ENCODE measurements at places on chromosomes 13 and 19.

GRCh38 chr13:111610879-111611278, 290.4 kb downstream of the TEX29 start:
- DNase-seq: no peak

GRCh38 chr13:32736648-32737047, 150.4 kb downstream of the PDS5B start:
- DNase-seq: no peak

- no peak for DNase-seq
Observed at GRCh38 chr19:10120538-10121189, 965 bp upstream of the EIF3G start.

DNA sequence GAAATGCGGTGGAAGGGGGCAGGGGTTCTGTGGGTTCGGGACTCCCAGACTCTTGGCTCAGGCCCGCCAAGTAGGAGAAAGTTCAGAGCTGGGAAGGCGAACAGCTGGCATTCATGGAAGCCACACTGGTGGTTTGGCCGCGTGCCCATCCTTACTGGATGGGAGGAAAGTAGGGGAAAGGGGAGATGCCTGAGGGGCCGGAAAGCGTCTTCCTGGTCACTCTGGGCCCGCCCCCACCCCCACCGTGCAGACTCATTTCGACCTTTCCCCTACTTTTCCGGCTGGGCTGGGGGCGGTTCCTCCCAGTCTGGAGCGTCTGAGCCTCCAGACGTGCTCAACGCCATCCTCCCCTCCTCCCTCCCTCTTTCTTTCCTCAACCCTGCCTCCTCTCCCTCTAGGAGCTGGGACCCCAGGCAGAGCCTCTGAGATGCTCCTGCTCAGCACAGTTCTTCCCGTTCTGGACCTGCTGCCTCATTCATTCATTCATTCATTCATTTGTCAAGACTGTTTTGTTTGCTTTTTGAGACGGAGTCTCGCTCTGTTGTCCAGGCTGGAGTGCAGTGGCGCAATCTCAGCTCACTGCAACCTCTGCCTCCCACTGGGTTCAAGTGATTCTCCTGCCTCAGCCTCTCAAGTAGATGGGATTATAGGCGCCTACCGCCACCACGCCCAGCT, 3.5 kb downstream of the ANGPTL4 start:
- DNase-seq: peak; percentile 33

GRCh38 chr13:100536643-100537180, 51.9 kb downstream of the GGACT start:
- DNase-seq: no peak

- DNase-seq: no peak
Observed at GRCh38 chr13:27023385-27024073, 148.1 kb downstream of the USP12 start.

DNA sequence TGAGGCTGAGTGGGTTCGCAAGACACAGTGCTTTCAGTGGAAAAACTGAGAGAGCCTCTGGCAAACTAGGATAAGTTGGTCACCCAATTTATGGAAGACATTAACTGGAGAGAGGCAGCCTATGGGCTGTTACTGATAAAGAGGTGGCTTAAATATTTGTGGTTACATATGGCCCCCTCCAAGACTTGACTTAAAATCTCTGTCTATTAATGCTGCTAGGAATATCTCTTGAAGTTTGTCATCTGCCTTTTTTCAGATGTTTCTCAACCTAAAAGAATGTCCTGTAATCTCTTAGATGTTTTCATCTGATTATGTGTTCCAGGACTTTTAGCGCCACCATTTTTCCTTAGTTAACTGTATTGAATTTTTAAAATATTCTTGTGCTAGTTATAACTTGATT, 54.6 kb downstream of the NAA16 start:
- DNase-seq: no peak

DNA sequence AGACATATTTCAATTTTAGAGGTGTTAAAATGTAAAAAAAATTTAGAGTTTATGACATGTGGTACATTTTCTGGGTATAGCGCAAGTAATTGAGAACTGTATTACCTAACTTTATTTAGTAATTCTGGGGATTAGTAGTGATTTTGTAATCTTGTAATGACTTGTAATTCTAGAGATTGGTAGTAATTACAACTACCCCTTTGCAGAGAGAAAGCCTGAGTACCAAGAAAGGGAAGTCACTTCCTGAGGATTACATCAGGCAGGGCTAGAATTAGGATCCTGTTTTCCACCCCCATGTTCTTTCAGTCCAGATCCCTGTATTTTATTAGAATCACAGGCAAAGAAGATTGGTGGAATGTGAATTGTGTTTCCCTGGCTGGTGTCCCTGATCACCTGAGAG, 274.9 kb downstream of the KCNRG start:
- no peak for DNase-seq

DNA sequence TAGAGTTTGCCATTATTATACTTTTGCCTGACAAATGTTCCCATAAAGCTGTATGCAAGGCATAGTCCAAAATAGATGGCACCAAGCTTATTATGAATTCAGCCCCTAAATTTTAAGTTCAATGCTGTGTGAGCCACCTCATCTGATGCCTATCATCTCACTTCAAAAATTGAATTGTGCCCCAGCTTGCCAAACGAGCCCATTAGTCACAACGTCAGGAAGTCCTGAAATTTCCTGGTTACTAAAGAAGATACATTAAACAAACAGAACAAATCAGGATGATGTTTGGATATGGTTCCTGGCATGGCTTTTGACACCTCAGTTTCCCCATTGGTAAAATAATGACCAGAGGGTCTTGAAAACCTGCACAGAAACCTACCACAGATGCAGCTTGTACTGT, 147.5 kb upstream of the SOX21 start:
- no peak for DNase-seq

DNA sequence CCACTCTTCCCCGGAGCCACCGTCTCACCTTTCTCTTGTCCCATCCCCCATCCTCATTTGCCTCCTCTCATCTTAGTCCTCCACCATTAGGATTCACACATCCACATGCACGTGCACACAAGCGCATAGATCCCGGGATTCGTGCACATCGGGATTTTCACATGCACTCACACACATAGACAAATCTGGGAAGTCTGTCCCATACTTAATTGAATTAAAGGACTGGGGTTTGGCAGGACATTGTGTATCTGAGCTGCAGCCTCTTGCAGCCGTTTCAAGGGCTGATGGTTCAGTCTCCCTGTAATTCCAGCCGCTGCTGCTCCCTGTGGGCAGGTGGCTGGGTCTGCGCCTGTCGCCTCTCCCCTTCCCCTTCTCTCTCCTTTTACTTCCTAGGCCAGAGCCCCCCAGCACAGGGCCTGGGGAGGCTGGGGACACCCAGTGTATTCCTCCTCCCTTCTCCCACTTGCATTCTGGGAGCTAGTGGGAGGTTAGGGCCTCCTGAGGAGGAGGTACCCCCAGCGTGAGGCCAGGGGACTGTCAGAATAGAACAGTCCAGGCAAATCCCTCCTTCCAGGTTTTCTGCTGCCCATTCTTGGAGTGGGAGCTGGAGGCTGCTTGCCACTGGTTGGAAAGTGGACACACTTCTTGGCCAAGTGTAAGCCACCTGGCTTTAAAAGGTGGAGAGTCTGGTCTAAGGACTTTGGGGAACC, 43.6 kb downstream of the LYL1 start:
- DNase-seq: no peak

GRCh38 chr19:9752701-9753443, 15.7 kb downstream of the ZNF846 start:
- DNase-seq: no peak

DNA sequence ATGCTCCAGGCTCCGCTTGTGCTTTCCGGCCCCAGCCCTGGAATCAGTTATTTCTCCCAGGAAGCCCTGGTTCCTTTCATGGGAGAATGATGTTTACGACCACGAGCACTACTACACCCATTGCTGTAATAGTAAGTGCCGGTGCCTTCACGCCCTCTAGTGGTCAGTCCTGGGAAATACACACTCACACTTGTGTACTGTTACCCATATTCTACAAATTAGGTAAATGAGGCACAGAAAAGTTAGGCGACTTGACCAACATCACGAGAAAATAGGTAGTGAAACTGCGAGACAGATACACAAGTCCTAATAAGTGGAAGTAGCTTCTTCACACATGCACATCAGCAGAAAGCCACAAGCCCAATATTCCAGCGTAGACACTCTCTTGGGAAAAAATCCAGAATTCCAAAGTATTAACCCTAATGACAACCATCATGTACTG, 21.7 kb downstream of the CEACAM21 start:
- peak; percentile 57 for DNase-seq

- DNase-seq: no peak
Observed at GRCh38 chr19:1907563-1908363, 2.6 kb downstream of the ADAT3 start.

DNA sequence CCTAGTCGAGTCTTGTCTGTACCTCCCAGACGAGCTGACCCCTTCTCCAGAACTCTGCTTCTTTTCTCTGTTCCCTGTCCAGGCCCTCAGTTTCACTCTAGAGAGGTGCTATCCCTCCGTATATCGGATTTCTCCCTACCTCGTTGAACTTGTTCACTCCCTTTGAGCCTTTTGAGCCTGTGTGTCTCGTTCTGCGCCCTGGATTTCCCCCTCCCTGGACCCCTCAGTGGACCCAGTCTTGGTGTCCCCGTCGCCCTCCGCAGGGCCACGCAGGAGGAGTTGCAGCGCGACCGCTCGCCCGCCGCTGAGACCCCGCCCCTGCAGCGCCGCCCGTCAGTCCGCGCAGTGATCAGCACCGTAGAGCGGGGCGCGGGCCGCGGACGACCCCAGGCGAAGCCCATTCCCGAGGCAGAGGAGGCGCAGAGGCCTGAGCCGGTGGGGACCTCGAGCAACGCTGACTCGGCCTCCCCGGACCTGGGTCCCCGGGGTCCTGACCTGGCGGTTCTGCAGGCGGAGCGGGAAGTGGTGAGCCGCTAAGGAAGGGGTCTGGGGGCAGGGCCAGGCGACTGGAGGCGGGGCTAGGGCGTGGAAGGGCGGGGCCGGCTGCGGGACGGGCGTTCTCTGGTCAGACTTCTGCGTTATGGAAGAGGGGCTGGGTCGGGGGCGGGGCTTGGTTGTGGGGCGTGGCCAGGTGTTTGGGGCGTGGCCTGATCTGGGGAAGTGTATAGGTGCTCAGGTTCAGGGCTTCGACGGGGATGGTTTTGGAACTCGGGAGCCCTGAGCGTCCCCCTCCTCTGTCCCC, 5.5 kb downstream of the EPS8L1 start:
- no peak for DNase-seq

DNA sequence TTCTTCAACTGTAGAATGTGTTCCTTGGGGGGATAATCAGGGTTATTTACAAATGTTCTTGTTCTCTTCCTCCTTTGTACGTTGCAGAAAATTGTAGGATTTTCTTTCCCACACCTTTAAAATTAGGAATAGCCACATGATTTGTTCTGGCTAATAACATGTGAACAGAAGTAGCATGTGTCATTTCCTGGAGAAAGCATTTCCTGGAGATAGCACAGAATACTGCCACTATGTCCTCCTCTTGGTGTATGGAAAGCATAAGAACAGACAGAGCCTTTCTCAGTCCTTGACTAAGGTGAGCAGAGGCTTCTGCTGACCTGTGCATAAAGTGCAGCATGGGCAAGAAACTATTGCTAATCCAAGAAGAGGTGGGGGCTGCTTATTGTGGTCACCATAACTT, 101.8 kb downstream of the FAM216B start:
- DNase-seq: no peak

DNA sequence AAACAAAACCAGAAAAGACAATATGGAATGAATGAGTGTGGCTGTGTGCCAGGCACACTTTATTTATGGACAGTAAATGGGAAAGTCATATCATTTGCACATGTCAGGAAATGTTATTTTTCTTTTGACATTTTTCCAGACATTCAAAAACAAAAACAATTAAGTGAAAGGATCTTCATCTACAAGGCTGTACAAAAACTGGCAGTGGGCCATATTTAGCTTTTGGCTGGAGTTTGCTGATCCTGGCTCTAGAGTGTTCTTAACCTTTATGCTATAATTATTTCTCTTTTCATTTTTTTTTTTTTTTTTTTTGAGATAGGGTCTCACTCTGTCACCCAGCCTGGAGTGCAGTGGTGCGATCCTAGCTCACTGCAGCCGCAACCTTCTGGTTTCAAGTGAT, 6.5 kb upstream of the TNFSF9 start:
- no peak for DNase-seq

DNA sequence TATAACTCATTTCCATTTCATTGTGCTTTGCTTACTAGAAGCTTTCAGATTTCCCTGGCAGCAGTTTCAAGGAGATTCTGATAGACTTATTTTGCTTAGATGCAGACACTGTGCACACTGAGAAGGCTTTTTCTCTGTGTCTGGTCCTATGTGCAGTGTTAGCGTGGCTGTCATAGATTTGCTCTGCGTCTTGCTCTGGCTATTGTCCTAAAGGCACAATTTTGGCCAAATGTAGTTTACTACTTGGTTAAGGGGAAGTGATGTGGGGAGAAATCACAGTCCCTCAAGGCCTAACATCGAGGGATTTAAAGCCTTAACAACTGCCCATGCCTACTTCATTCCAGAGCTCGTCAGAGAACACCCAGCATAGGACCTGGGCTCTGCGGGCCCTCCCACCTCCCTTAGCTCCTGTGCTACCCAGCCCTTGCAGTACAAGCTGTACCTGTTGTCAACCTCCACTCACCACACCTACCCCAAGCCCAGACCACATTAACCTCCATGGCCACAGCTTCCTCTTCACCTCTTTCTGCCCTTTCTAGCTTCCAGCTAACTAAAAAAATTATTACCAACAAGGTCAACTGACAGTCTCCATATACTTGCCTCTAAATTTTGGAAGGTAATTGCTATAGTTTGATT, 38.9 kb upstream of the KATNAL1 start:
- no peak for DNase-seq

- no peak for DNase-seq
Observed at GRCh38 chr13:113796964-113797676, 38.1 kb downstream of the TMEM255B start.

- DNase-seq: no peak
Observed at GRCh38 chr13:31927219-31927653, 104.3 kb upstream of the FRY start.
